CD4-positive, CD25-positive, alpha-beta regulatory T cell (primary cell): ENCODE measurements at places on chromosomes 12 and 14. TPM values are rescaled to one million over a fixed set of nuclear protein-coding genes. Genes with fewer than 3 reads are reported as not detected.

GRCh38 chr14:35482994-35483515 is 50.9 kb upstream of the INSM2 start:
- DNase-seq = no peak
- no peak overlapping the region for H3K4me3 ChIP-seq
- H3K36me3 ChIP-seq = no peaks in the 10 kb centered on the region
- no peaks in the 10 kb centered on the region for H3K4me1 ChIP-seq

DNA sequence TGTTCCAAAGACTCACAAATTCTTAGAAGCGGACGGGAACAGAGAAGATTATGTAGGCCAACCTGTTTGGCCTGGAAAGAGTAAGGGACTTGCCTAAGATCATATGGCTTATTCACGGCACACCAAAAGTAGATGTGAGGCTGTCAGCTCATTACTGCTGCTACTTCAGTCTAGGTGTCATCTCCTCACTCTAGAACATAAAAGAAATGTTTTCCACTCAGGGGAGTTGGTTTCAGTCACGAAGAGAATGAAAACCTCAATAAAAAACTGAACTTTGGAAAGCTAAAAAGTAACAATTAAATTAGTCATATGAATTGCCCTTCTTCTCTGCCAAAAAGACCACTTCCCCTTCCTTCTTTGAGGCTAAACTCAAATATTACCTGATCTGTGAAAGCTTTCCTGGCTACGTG is 658 bp upstream of the CEP128 start:
- peaks cover 30% of the 10 kb centered on the region for H3K4me1 ChIP-seq
- no peaks in the 10 kb centered on the region for H3K27me3 ChIP-seq
- H3K4me3 ChIP-seq = peak overlapping the region; percentile 86
- H3K36me3 ChIP-seq = no peaks in the 10 kb centered on the region
- H3K27ac ChIP-seq = peak overlapping the region; percentile 76

The TDP1 gene
- 44.2 TPM for polyA plus RNA-seq

DNA sequence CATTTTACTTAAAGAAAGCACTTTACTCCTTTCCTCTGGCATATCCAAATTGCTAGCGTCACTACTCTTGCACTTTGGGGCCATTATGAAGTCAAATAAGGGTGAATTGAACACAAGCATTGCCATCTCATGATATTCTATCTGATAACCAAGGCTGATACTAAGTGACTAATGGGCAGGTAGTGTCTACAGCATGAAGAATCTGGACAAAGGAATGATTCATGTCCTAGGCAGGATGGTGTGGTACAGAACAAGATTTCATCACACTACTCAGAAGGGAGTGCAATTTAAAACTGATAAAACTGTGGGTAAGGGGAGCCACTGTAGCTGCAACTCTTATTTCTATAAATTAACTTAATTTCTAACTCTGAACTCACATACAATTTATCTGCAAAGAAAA is 7.7 kb upstream of the SLC6A15 start:
- H3K4me1 ChIP-seq = no peaks in the 10 kb centered on the region
- no peaks in the 10 kb centered on the region for H3K36me3 ChIP-seq
- no peak for DNase-seq

The LRRC10 gene
- not detected for polyA plus RNA-seq

DNA sequence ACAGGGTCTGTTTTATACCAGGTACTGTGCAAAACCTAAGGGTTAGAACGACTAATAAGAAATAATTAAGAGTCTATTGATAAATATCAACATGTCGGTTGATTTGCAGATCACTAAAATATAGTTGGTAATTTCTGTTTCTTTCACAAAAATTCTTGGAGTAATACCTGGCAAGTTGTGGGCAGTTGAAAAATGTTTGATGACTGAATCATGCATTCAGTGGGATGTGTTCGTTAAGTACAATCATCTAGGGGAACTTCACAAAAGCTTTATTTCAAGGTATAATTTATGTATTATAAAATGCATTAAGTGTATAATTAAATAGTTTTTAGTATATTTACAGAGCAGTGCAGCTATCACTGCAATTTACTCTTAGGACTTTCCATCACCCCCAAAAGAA is 120.0 kb downstream of the KCNA5 start:
- no peak overlapping the region for H3K4me3 ChIP-seq
- no peaks in the 10 kb centered on the region for H3K36me3 ChIP-seq
- H3K27me3 ChIP-seq = peaks cover 3% of the 10 kb centered on the region
- no peak for DNase-seq
- no peaks in the 10 kb centered on the region for H3K4me1 ChIP-seq
- no peak overlapping the region for H3K27ac ChIP-seq

DNA sequence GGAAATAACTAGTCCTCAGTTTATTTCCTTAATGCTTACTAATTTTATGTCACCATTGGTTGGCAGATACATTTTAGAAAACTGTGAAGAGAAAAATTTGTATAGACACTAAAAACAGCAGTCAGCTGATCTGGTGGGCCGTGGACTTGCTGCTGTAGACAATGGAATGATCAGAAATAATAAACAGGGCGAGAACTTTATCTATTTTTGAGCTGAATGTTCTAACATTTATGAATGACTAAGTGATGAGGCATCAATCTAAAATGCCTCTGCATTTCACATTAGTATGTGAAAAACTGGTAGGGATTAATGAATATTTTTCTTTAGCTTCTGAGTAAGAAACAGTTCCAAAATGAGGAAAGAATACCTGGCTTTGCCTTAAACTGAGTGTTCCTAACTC is 24.8 kb upstream of the PKP2 start:
- no peaks in the 10 kb centered on the region for H3K4me1 ChIP-seq
- H3K27me3 ChIP-seq = no peaks in the 10 kb centered on the region
- H3K27ac ChIP-seq = no peak overlapping the region
- H3K4me3 ChIP-seq = no peak overlapping the region

DNA sequence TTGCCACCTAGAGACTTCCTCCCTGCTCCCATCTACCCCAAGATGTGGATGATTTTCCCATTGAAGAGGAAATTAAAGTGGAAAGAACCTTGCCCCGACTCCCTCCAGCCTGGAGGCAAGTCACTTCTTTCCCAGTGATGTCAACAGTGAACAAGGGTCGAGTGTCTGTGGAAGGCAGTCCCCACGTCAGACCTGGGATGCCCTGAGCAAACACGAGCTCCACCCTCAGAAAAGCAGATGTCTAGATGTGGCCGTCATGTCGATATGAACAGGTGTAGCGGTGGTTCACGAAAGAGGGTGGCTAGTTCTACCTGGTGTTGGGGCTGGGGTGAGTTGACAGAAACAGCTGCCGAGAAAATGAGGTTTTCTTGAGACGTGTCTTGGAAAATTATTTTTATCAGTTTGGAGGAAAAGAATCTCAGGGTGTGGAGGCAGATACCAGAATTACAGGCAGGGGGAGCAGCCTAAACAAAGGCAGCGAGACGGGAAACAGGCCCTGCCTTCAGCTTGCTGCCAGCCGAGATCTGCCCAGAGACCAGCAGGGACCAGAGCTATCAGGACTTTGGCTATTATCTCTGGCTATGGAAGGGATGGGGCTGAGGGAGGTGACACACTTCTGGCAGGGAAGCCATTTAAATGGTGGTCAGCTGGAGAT is 25.9 kb downstream of the SYNDIG1L start:
- no peak for DNase-seq
- H3K4me3 ChIP-seq = no peak overlapping the region
- no peaks in the 10 kb centered on the region for H3K36me3 ChIP-seq
